ENCODE measurements at places on chromosomes 16 and 17. TPM values are rescaled to one million over a fixed set of nuclear protein-coding genes. Genes with fewer than 3 reads are reported as not detected.

Gene CCL4L2
- total RNA-seq = 562 TPM

Gene KRTAP4-3
- total RNA-seq = not detected

Gene DNASE1L2
- total RNA-seq = 1.5 TPM

Gene OMG
- 0.18 TPM for total RNA-seq

Gene FASN
- 251 TPM for total RNA-seq

Gene RUNDC3A
- not detected for total RNA-seq

DNA sequence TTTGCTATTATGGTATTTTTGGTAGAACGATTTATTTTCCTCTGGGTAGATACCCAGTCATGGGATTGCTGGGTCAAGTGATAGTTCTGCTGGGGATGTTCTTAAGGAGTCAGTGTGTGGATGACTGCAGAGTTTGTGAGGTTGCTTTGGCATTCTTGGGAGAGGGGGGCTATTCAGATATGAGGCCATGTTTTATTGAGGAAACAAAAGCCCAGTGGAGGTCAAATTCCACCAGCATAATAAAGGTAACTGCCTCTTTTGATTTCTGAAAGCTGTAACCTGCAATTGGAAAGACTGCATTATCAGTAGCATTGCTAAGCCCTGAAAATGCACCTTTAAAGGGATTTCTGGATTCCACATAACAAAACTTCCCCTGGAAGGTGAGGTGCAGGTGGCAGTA lies 43.7 kb upstream of the HNF1B start:
- no peak for DNase-seq

DNA sequence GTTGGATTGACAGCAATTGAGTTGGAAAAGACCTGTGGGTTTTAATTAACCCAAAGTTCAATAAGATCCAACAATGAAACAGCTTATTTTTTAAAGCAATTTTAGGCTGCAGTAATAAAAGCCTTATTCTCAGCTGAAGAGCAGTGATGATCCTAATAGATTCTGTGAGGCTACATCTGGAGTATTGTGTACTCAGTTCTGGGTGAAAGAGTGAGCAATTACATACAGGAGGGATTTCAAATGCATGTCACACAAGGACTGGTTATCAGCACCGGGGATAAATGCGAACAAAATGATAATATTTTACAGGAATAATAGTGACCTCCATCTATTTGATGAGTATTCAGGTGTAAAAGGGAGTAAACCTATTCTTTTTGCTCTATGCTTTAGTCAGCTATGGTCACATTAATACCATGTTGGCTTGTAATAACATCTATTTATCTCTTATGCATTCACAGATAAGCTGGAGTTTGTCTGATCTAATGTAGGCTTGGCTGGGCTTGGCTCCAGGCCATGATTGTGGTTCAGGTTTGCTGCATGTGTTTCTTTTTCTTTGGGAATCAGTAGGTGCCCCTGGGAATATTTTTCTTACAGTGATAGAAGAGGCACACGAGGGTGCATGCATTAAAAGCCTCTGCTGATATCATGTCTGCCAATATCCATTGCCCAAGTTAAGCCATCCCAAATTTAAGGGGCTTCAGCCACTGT lies 22.2 kb upstream of the TOX3 start:
- DNase-seq = no peak

DNA sequence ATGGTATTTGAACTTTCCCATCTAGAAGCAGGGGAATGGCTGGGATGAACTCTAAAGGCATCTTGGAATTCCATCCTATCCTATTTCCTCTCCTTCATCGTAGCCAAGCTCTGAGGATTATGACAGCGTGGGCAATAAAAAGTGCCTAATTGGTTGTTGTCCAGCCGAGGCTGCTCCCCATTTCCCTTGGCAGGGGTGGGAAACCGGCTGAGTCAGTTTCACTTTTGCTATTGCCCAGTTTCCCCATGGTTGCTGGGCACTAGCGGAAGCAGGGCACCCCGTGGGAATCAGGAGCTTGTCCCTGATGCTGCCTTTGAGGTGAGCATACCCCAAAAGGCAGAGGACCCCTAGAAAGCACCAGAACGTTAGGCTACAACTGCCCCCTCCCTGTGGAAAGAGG lies 13.8 kb upstream of the SP2 start:
- no peak for DNase-seq

DNA sequence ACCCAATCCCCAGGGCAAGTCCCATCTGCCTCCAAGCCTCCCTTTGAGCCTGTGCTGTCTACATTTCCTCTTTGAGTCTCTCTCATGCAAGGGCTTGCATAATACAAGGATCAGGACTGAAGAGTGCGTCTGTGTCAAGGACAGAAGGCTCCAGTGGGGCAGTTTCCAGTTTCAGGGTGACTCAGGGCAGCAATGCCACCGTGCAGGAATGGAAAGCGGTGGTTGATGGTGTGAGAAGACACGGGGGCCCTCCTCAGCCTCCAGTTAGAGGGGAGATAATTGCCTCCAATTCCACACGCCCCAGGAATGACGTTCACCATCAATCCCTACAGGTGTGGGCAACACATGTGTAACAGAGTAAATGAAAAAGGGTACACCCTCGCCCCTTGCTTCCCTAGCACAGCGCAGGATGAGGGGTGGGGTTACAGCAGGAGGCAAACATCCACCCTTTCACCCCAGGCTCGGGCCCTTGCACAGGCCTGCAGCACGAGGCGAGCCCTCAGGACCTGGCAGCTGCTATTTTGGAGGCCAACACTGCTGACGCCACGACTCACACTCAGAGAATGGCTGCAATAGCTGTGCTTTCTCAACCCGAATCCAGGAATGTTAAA lies 24.8 kb upstream of the SLC25A19 start:
- DNase-seq = no peak

- DNase-seq = no peak
These were observed 518.5 kb upstream of the EEF2KMT start for GRCh38 chr16:5615868-5616642.

DNA sequence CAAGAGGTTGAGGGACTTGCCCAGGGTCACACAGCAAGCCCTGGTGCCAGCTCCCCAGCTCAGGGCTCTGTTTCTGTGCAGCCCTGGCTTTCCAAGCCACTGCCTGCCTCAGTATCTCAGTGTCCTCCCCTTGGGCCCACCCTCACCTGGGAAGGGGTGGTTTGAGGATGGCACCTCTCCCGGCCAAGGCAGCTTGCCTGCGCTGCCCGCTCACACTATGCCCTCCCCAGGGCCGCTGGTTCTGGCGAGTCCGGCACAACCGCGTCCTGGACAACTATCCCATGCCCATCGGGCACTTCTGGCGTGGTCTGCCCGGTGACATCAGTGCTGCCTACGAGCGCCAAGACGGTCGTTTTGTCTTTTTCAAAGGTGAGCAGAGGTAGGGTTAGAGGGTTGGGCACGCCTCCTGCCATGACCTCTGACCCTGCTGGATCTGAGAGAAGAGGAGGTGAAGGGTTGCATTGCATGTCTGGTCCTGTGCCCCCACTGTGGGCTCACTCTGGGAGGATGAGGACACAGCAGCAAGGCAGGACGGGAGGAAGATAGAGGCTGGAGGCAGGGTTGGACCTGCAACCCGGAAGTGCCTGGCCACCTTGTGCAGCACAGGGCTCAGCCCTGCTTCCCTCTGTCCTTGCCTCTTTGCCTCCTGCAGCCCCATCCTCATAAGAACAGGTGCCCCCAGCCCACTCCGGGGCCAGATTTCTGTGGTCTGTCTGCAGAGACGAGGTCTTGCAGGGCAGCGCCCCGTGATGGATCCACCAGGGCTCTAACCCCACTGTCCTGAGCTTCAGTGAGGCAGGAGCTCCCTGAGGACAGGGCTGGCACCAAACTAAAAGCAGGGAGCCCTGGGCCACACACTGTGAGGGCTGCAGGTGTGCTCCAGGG lies 16.7 kb downstream of the MMP15 start:
- no peak for DNase-seq

DNA sequence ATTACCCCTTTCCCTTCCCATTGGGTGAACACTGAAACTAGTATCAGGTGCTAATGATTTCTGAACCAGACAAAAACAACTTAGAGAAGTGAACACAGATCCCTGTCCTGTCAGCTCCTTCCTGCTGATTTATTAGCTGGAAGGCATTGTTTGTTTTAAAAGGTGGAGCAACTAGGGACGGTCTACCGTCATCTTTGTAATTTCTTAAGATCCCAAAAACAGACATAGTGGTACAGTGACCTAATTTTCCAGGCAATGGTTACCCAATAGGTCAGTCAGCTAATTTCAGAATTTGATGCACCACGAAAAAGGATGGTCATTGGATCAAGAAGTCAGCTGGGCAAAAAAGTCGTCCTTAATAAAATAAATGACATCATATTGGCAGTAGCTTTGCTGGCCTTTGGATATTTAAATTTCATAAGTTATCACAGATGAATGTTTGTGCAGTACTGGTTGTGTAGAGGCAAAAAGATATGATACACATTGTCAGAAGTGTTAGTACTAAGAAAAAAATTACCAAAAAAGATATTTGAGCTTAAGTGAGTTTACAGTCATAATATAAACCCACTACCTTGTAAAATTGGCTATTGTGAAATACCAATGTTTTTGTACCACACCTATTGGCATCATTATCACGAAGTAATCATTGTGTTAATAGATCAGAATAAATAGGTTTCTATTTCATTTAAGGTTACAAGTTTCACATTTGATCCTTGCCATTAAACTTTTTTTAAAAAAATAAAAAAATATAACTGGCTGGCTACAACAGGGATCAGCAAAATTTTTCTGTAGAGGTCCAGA lies 27.2 kb upstream of the KCNJ16 start:
- no peak for DNase-seq

GRCh38 chr17:66343531-66344078 lies 41.2 kb downstream of the PRKCA start:
- DNase-seq = no peak

- DNase-seq = no peak
These were observed 518.6 kb upstream of the WSB1 start for GRCh38 chr17:26775219-26775822.

GRCh38 chr16:56748826-56749225 lies 18.9 kb downstream of the NUP93 start:
- DNase-seq = no peak

DNA sequence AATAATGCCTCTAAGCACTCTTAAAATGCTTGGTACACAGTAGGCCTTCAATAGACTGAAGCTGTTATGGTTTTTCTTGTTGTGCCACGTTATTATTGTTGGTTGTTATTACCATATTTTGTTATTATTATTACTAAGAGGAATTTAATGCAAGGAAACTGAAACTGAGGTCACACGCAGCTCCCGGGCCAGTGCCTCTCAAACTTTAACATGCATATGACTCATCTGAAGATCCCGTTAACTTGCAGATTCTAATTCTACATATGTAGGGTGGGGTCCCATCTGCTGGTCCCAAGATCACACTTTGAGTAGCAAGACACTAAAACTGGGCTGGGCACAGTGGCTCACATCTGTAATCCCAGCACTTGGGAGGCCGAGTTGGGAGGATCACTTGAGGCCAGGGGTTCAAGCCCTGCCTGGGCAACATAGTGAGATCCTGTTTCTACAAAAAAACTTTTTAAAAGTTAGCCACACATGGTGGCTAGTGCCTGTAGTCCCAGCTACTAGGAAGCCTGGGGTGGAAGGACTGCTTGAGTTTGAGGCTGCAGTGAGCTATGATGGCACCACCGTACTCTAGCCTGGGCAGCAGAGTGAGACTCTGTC lies 888 bp downstream of the ACSM5 start:
- DNase-seq = no peak

DNA sequence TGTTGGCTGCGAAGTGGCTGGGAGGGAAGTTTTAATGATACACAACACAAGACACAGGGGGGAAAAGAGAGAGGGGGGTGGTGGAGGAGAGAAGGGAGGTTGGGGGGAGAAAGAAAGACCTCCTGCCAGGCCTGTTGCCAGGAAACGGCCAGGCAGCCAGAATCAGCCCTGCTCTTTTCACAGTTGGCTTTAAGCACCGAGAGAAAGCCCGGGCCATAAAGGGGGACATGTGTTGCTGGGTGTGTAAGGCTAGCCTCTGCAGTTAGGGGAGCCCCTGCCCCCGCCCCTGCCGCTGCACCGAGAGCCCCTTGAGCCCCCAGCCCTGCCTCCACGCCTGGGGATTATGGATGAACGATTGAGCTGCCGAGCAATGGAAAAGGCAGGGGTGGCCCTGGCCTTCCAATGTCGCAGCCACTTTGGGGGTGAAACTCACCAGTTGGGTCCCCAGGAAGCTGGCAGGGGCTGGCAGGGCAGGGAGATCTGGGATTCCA lies 13.9 kb upstream of the WNT3 start:
- no peak for DNase-seq
